ENCODE measurements at places on chromosomes 13 and 19.

GRCh38 chr13:74645586-74645985, 511.4 kb upstream of the KLF12 start:
- DNase-seq, result no peak

DNA sequence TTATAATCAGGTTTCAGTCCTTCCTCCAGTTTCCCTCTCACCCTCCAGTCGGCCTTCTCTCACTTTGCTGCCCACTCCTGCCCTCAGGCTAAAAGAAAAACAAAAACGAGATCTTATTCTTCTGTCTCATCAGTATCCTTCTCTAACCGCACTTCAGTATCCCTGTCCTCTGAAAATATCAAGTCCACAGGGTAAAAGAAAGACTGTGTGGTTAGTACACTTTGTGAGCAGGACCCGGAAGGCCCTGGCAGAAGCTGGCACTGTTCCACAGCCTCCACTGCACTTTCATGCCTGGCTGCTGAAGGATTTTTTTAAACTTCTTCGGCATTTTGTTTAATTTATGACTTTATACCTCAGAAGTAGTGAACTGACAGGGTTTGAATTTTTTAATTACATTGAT, 51.8 kb downstream of the TM9SF2 start:
- no peak for DNase-seq

GRCh38 chr13:28204690-28205443, 66.5 kb downstream of the PAN3 start:
- DNase-seq, result no peak

DNA sequence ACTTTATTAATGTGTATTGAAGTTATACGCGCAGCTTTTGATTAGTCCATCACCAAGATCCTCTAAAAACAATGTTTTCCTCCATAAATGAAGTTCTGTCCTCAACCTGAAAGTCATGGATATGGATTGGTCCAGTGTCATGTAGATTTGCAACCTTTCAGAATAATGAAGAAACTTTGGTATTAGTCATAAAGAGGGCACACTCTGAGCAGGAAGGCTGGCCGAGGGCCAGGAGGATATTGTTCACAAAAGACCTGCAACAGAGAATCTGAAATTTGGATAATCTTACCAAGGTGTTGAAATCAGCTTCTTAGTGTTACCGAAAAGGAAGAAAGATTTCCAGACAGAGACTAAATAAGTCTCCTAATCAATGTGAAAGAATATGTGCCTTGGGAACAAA, 20.7 kb downstream of the CLDN10 start:
- DNase-seq, result peak; percentile 89

- no peak for DNase-seq
These were observed 753 bp downstream of the ZNF235 start for GRCh38 chr19:44303976-44304568.

- no peak for DNase-seq
These were observed 53.0 kb downstream of the SACS start for GRCh38 chr13:23380534-23380933.

DNA sequence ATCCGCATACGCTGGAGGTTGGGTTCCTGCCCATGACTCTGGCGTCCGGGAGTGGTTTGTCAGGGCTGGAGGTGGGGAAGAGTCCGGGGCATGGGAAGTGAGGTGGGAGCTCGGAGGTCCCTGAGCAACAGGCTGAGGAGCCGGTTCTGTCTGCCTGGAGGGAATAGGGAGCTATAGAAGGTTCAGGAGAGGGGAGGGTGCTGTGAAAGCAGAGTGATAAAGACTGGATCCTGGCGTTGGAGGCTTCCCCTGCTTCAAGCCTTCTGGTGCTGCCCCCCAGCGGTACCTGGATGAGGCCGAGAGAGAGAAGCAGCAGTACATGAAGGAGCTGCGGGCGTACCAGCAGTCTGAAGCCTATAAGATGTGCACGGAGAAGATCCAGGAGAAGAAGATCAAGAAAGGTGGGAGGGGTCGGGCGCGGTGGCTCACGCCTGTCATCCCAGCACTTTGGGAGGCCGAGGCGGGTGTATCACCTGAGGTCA, 2.6 kb downstream of the HMG20B start:
- DNase-seq, result peak; percentile 65

DNA sequence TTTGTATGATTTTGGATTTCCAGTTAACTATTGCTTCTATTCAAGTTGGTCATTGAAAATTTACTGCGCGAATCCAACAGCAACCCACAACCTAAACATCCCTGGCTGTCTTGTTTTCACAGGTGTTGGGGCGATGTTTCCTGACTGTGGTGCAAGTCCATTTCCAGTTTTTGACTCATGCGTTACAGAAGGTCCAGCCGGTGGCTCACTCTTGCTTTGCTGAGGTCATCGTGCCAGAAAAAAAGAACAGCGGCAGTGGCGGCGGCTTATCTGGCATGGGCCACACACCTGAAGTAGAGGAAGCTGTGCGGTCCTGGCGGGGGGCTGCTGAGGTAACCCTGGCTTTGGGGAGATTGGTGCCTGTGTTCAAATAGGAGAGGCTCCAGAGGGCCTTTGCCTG, 45.2 kb upstream of the GPI start:
- DNase-seq, result peak; percentile 53

GRCh38 chr13:61935710-61936109, 520.1 kb upstream of the PCDH20 start:
- no peak for DNase-seq

DNA sequence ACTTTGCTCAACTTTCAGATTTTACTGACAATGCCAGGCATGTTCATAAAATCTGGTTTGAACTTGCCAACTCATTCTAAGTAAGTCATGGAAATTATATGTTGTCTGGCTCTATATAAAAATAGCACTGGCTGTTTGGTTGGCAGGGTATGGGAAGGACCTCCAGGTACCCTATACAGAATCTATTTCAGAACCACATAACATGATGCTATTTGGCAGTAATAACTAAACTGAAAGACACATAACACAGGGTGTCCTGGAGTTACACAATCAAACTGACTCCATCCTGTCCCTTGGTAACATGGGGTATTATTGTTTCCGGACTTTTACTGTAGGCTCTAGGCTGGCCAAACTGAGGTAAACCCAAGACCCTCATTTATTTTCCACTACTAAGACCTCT, 248.8 kb downstream of the RGCC start:
- no peak for DNase-seq

- DNase-seq, result no peak
These were observed 133.4 kb downstream of the TM9SF2 start for GRCh38 chr13:99634672-99635071.

DNA sequence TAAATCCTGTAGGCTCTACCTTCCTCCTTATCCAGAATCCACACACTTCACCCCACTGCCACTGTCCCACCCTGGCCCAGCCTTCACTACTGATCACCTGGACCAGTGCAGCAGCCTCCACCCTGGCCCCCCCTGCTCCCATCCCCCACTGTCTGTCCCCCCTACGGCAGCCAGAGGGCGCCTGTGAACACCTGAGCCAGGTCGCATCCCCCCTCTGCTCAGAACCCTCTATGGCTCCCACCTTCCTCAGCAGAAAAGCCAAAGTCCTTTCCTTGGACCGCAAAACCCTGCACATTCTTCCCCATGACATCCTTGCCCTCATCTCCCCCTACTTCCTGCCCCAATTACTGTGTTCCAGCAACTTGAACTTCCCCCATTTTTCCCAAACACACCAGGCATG, 20.6 kb downstream of the ELAVL3 start:
- no peak for DNase-seq

GRCh38 chr19:35143818-35144217, 763 bp downstream of the FXYD7 start:
- no peak for DNase-seq

DNA sequence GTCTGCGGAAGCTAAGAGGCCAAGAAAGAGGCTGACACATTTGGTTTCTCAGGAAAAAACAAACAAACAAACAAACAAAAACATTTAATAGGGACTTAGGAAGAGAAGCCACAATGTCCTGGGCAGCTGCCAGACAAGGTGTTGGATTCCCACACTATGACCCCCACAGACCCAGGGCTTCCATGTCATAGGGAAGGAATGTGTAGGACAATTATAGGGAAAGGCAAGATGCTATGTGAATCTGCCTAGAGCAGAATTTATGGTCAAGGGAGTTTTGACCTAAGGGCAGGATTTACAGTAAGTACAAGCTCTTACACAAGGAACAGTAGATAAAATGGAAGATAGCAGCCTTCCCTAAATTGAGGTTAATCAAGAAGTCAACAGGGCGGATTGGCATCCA, 9.1 kb upstream of the CDADC1 start:
- DNase-seq, result no peak

DNA sequence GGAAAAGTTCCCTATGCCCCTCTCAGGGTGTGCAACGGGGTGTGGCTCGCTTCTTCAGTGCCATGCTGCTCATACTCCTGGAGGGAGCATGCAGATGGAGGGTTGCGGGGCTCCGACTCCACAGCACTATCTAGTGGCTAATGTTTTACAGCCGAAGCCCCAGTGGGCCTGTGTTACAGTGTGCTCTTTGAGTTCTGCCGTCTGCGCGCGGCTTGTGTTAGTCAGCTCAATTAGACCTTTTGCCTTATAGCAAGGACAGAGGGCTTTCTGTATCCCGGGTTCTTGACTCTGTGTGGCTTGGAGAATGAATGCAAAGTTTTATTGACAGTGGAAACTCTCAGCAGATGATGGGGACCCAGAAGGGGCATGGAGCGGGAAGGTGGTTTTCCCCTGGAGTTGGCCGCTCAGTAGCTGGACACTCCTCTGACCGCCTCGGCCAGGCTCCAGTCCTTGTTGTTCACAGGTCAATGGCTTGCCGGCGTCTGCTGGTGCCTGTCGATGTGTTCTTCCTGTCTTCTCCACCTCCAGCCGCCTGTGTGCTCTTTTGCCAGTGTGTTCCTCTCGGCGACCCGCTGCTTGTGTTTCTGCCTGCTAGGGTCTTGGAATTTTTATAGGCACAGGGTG, 383.4 kb downstream of the LMO7 start:
- peak; percentile 15 for DNase-seq

- no peak for DNase-seq
These were observed 13.5 kb downstream of the IL17D start for GRCh38 chr13:20716951-20717350.

DNA sequence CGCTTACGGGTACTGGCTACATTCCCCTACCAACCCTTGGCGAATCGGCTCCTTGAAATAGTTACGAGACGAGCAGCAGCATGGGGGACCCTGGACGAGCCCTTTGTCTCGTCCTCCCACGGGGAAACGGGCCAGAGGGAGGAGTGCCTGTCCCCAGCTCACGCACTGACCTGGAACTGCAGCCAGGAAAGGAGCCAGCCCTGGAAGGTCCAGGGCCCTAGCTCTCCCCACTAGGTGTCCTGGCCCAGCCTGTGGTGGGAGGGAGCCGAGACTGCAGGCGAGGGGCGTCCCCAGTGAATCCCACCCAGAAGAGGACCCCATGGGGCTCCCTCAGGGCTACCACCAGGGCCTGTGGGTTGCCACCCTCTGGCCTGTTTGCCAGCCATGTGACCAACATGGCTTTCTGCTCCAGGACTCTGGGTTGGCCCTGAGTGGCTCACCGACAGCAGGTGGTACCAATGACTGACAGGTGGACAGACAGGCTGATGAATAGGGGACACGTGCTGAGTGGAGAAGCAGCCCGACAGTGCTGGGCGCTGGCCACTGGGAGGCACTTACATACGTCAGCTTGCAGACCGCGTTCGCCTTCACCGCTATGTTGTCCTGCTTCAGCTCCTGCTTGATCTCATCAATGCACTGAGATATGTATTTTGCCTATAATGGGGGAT, 13.2 kb downstream of the AP3D1 start:
- no peak for DNase-seq

GRCh38 chr19:53903055-53903680, 5.9 kb upstream of the CACNG7 start:
- peak; percentile 69 for DNase-seq

Data from epithelial cell of esophagus (primary cell).